Colonic mucosa (tissue), 4 donors: ENCODE measurements at places on chromosomes 16 and 17.

GRCh38 chr16:47713225-47713595, 252.1 kb downstream of the PHKB start:
- DNase-seq = no peak

GRCh38 chr17:45282683-45283644, 21.1 kb upstream of the SPATA32 start:
- no peak for DNase-seq

DNA sequence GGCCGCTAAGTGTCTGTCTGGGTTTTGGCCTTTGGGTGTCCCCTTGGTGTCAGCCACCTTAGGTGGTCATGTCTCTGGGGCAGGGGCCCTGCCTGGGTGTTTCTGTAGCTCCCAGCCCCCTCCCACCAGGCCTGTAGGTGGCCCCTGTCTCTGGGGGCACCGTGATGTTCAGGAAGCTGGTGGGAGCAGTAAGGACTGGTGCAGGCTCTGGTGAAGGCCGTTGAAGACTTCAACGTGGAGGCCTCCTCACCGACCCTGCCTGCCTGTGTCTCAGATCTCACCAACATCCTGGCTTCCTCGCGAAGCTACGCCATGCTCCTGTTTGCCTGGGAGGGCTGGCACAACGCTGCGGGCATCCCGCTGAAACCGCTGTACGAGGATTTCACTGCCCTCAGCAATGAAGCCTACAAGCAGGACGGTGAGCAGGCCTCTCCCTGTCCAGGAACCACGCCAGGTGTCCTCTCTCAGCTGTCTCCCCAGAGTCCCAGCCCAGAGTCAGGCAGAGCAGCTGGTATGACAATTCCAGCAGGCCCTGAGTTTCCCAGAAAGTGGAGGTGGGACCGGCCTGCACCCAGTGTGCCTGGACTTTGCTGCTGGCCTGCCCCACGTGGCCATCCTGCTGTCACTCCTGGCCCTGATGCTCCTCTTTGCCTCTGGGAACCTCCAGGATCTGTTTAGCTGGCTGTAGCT, 2.8 kb downstream of the ACE start:
- DNase-seq = no peak

DNA sequence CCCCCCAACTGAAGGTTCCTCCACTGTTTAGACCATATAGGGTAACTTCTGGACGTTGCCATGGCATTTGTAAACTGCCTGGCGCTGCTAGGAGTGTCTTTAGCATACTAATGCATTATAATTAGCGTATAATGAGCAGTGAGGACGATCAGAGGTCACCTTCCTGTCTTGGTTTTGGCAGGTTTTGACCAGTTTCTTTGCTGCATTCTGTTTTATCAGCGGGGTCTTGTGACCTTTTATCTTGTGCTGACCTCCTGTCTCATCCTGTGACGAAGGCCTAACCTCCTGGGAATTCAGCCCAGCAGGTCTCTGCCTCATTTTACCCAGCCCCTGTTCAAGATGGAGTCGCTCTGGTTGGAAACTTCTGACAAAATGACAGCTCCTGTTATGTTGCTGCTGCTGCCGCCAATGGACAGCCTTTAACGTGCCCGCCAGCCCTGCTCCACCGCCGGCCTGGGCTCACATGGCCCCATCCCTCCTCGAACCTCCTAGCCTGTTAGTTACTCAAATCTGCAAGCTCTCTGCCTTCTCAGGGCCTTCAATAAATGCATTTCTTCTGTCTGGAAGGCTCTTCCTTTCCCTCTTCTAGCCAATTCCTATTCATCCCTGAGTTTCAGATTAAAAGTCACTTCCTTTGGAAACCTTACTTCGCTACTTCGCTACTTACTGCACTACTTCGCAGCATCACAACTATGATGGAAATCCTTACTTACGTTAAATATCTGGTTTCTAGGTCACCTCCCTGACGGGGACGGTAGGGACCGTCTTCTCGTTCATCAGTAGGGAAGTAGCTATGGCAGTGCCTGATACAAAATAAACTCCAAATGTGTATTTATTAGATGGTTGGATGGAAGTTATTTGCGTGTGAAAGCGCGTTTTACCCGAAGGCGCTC, 640 bp upstream of the NAGLU start:
- DNase-seq = no peak

- no peak for DNase-seq
Measured at GRCh38 chr17:79451167-79451566, 159.7 kb downstream of the RBFOX3 start.

DNA sequence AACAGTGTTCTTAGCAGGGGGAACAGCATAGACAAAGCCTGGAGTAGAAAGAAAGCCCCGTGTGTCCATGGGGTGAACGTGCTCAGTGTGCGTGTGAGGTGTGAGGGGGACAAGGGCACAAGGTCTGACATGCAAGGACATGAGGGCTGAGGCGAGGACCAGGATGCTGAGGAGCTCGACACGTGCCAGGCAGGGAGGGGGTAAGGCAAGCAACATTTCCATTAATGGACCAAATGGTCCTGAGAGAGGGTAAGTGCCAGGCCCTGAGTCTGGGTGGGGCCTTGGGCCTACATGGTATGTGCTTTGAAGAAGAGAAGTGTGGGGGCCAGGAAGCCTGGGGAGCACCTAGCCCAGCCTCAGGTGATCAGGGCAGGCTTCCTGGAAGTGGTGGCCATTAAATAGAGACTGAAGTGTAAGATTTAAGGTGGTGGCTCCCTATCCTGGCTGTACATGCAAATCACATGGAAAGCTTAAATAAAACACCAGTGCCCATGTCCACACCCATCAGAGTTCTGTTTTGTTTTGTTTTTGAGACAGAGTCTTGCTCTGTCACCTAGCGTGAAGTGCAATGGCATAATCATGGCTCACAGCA, 29.3 kb downstream of the ADCY7 start:
- DNase-seq = no peak

DNA sequence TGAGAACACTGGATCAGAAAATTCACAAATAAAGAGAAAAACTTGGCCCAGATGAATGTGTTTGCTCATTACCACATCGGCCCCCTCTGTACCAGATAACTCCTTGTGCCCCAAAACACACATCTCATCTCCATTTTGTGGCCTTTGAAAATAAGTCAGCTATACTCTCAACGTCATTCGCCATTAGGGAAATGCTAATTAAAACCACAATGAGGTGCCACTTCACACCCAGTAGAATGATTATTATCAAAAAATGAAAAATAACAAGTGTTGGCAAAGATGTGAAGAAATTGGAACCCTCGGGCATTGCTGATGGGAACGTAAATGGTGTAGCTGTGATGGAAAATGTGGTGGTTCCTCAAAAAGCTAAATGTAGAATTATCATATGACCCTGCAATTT, 34.6 kb upstream of the AKTIP start:
- no peak for DNase-seq

GRCh38 chr16:69195369-69196029, 8.5 kb downstream of the SNTB2 start:
- DNase-seq = peak; percentile 23

GRCh38 chr16:46748775-46749705, 896 bp upstream of the MYLK3 start:
- no peak for DNase-seq

GRCh38 chr16:67919622-67920221, 11.9 kb downstream of the CTRL start:
- DNase-seq = no peak

DNA sequence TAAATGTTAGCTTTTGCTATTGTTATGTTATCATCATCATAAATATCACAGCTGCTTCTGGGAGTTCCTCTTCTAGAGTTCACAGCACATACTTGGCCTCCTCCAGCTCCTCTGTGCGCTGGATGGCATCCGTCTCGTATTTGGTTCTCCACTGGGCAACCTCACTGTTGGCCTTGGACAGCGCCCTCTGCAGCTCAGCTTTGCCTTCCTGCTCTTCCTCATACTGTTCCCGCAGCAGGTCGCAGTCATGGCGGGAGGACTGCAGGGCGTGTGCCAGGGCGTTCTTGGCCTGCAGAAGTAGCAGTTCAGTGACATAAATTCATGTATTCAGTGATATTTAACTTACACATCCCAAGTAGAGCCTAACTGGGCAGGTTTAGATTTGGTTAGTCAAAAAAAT, 23.4 kb downstream of the MYH8 start:
- DNase-seq = no peak

GRCh38 chr17:773467-774312, 8.4 kb downstream of the GLOD4 start:
- DNase-seq = no peak

DNA sequence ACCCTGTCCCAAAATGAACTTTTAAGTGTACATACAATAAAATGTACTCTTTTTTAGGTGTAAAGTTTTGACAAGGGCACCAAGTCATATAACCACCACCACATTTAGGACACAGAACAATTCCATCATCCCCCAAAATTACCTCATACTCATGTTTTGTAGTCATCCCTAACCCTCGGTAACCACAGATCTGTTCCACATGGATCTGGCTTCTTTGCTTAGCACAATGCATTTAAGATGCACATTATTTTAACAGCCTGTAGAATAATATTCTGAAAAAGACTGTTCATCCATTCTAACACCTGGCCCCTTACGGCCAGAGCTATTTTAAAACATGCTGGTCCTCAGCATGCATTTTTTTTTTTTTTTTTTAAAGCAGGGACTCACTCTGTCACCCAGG, 25.2 kb upstream of the CFAP20 start:
- DNase-seq = no peak

GRCh38 chr17:692116-692515, 22.5 kb downstream of the VPS53 start:
- no peak for DNase-seq

GRCh38 chr17:38637951-38638350, 32.2 kb upstream of the SRCIN1 start:
- DNase-seq = no peak

GRCh38 chr17:13953841-13954240, 115.5 kb upstream of the COX10 start:
- DNase-seq = no peak

DNA sequence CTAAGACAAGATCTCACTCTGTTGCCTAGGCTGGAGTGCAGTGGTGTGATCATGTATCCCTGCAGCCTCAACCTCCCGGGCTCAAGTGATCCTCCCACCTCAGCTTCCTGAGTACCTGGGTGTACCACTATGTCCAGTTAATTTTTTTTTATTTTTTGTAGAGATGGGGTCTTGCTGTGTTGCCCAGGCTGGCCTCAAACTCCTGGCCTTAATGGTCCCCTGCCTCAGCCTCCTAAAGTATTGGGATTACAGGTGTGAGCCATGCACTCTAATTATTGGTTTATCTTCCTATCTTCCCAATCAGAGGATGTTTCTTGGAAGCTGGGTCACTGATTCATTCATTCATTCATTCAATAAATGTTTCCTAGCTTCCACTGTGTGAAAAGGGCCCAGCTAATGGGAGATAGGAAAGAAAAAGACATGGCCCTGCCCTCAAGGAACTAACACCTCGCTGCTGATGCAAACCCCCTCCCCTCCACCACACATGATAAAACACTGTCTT, 8.5 kb downstream of the ASPHD1 start:
- DNase-seq = no peak

GRCh38 chr16:51328733-51329132, 177.7 kb upstream of the SALL1 start:
- DNase-seq = no peak

DNA sequence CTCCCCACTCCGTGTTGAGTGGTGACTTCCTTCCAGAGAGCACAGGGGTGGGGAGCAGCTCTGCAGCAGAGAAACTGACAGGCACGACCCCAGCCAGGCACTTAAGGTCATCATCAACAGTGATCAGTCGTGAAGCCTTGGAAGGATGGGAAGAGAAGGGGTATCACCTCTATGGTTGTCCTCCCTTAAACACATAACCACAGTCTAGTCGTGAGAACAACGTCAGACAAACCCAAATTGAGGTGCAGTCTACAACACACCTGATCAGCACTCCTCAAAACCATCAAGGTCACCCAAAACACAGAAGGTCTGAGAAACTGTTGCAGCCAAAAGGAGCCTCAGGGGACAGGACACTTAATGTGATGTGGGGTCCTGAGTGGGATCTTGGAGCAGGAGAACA, 68.3 kb downstream of the MPRIP start:
- DNase-seq = no peak

DNA sequence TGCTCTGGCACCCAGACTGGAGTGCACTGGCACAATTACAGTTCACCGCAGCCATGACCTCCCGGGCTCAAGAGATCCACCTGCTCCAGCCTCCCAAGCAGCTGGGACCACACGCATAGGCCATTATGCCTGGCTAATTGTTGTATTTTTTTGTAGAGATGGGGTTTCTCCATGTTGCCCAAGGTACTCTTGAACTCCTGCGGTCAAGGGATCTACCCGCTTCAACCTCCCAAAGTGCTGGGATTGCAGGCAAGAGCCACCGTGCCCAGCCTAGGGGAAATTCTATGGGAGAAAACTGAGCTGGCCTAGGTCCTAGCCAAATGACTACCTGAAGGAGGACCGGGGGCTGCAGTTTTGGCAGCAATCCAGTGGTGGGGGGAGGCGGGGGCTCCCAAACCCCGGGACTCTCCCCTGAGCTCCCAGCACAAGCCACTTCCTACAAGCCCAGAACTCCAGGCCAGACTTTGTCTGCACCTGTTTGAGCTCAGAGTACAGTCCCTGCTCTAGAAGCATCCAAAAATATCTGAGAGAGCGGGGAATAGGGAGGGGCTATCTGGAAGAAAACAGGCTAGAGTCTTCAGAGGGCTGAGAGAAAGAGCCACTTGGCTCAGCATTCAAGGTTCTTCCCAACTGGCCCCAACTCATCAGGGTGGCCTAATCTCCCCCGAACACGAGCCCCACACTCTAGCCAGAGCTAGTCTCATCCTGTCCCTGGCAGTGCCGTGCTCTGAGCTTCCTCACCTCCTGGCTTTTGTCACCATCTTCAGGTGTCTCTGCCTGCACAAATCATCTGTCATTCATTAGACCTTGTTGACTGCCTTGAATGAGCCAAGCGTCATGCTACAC, 9.1 kb downstream of the SRL start:
- no peak for DNase-seq

GRCh38 chr16:15950869-15951268, 1.5 kb downstream of the ABCC1 start:
- no peak for DNase-seq

DNA sequence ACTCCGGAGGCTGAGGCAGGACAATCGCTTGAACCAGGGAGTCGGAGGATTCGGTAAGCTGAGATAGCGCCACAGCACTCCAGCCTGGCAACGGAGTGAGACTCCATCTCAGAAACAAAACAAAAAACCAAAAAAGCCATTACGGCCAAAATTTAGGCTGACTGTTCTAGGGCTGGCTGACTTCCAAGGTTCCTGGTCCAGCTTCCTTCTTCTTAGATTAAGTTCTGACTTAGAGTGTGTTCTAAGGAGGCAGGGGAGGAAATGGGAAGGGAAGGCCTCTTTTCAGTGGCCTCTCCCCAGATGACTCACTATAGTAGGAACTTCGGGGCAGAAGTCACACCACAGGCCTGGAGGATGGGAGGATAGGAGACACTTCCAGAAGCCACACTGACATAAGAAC, 27.7 kb upstream of the CLEC18B start:
- peak; percentile 75 for DNase-seq

DNA sequence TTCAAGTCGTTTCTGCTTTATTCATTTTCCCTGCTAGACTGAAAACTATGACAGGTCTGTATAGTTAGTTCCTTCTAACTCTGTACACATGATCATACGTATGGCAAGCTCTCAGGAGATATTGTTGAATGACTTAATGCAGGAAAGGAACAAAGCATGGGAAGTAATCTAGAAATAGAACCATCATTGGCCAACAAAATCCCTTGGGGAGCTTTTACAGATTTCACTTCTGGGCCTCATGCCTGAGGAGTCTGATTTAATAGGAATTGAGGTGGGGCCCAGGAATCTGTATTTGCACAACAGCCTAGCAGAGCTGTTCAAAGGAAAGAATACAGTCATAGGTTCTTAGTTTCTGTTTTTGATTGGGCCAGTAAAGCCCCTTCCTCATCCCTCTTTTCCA, 229.2 kb downstream of the MAP2K6 start:
- no peak for DNase-seq
